Fibroblast of mammary gland (primary cell): ENCODE measurements at places on chromosomes 12 and 14.

- DNase-seq: peak; percentile 26
These were observed 6.0 kb upstream of the SDSL start for GRCh38 chr12:113416091-113416754.

DNA sequence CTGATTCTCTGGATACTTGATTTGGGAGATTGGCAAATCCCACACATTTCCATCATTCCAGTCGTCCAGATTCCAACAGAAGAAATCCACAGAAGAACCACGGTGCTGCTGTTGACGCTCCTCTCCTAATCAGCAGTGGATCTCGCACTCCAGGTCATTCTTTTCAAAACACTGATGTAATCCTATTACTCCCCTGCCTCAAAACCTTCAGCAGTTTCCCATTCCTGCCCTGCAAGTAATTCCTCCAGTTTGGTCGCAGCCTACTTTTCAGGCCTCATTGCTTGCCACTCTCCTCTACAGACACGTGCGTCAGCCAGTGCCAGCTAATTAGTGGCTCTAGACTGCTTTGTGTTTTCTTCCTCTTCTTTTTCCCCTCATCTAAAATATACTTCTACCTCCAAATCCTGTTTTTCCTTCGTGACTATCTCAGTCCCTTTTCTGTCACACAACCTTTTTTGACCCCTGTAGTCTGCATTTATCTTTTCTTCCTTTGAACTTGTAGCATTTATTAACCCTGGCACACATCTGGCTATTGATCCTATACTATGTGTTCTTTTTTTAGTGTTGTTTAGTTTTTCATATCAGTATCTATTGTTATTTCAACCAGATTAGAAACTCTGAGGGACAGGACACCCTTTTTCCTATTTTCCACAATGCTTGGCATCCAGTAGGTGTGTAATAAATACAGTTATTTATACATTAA, 36.8 kb downstream of the PRORP start:
- DNase-seq: no peak

GRCh38 chr14:46672128-46672527, 20.5 kb upstream of the RPL10L start:
- no peak for DNase-seq

DNA sequence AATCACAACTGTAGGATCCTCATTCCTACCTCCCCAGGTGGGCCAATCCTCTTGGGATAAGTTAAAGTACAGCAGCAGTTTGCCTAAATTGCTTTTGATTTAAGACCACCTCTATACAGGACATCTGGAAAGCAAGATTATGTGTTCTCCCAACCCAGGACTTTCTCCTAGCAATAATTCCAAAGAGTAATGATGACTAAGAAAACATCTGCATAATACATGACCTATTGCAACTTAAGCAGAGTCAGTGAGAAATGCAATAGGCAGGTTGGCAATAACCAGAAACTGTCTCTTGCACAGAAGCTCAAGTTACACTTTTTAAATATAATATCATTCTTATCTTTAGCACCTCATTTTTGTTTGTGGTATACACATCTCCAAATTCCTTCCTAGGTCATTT, 275.4 kb downstream of the TRHDE start:
- DNase-seq: peak; percentile 11

DNA sequence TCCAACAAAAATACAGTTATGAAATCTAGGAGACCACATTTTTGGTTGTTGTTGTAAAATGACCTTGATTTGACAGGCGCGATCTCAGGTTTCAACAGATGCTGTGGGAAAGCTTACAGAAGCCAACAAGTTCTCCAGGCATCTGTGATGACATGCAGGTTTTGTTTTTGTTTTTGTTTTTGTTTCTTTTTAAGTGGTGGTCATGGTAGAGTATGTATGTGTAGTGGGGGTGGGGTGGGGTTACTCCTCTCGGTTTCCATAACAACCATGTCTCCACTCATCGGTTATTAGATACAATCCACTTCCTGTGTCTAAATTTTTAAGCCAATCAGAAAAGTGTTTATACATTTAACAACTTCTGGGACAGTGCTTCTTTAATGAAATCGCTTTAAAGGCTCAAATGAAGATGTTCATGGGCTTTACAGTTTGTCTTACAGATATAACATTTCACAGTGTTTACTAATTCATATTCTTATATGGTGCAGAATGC, 199.9 kb upstream of the FOXN3 start:
- peak; percentile 31 for DNase-seq

- DNase-seq: peak; percentile 74
These were observed 11.7 kb upstream of the INF2 start for GRCh38 chr14:104677512-104678332.

DNA sequence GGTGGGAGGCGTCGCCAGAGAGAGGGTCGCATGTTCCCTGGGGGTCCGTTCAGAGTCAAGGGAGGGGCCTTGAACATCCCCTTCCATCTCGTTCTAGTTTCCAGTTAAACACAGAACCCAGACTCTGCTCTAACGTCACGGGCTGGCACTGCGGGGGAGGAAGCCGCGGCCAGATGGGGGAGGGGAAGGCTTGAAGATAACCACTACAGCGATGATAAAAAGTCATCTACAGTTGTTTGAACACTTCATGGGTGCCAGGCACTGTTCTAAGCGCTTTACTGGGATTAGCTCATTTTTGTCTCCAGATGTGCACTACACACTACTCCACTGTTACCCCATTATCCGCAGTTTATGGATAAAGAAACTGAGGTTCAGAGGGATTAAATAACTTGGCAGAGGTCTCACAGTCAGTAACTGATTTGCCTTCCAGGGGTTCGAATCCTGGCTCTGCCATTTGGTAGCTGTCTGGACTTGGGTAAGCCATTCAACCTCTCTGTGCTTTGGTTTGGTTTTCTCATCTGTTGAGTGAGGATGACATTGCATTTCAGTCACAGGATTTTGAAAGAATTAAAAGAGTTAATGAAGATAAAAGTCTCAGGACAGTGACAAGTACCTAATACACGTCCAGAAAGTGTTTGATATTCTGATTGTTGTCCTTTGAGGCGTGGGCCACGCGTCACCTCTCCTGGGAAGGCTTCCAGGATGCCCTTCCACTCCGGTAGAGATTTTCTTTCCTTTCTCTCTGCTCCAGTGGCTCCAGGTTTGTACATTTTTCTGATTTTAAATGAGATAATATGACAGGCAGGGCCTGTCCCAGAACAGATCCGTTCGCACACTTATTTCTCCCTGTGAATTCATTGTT, 798 bp upstream of the RASAL1 start:
- no peak for DNase-seq

- DNase-seq: peak; percentile 34
These were observed 44.6 kb downstream of the SFSWAP start for GRCh38 chr12:131755305-131756113.

GRCh38 chr12:124827588-124828184, 36.0 kb downstream of the SCARB1 start:
- DNase-seq: no peak

DNA sequence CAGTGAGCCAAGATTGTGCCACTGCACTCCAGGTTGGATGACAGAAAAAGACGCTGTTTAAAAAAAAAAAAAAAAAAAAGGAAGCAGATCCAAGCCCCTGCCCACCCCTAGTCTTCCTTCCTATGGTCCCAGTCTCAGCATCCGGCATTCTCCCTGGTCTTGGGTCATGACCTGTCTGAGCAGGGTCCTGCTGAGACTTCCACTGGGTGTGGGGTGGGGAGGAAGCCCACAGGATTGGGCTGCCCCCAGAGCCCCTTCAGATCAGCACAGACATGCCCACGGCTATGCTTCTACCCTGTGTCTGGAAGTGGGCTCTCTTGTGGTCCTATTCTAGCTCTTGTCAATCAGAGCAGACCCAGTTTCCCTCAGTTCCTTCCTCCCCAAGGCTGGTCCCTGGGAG, 12.6 kb upstream of the PLEK2 start:
- DNase-seq: no peak

DNA sequence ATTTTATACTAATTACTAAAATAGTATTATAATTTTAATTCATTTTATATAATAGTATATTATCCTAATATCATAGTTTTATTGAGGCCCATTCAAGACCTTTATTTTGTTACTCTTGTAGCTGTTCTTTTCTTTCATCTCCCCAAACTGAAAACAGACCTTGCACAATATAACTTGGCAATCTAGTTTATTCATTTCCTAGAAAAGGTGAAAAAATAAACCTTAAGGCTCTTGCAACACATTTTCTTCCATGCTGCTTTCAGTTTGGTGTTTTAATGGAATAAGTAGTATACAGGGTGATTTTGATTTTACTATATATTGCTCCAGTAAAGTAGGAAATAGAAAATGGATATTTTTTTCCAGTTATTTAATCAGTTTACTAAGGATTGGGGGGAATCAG, 174.0 kb downstream of the SLC2A13 start:
- DNase-seq: peak; percentile 42
